ENCODE measurements at places on chromosomes 16 and 17.

- no peak for DNase-seq
Measured at GRCh38 chr16:84421938-84422220, 53.5 kb downstream of the ATP2C2 start.

GRCh38 chr17:8496081-8496480 lies 60.4 kb downstream of the NDEL1 start:
- DNase-seq: no peak

- DNase-seq: no peak
Measured at GRCh38 chr16:47037396-47037745, 63.9 kb upstream of the DNAJA2 start.

- DNase-seq: no peak
Measured at GRCh38 chr17:64154313-64154695, 24.4 kb upstream of the ERN1 start.

DNA sequence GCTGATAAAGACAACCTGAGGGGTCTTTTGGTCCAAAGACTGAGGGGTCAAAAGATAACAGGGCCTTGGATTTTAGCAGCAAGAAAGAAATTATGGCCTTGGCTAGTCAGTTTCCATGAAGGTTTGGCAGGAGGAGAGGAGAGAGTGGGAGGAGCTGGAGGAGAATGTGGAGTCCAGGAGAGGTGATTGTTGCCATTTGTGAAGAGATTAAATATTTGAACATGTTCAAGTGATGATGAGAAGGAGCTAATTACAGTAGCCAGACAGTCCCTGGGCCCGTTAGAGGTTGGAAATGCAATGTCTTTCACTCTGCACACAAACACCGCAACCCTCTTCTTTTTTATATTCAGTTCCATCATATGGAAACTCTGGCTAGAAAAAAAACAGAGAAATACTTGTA lies 68.6 kb downstream of the TNRC6C start:
- DNase-seq: no peak

- no peak for DNase-seq
Measured at GRCh38 chr16:86977076-86977676, 340.0 kb downstream of the C16orf95 start.

DNA sequence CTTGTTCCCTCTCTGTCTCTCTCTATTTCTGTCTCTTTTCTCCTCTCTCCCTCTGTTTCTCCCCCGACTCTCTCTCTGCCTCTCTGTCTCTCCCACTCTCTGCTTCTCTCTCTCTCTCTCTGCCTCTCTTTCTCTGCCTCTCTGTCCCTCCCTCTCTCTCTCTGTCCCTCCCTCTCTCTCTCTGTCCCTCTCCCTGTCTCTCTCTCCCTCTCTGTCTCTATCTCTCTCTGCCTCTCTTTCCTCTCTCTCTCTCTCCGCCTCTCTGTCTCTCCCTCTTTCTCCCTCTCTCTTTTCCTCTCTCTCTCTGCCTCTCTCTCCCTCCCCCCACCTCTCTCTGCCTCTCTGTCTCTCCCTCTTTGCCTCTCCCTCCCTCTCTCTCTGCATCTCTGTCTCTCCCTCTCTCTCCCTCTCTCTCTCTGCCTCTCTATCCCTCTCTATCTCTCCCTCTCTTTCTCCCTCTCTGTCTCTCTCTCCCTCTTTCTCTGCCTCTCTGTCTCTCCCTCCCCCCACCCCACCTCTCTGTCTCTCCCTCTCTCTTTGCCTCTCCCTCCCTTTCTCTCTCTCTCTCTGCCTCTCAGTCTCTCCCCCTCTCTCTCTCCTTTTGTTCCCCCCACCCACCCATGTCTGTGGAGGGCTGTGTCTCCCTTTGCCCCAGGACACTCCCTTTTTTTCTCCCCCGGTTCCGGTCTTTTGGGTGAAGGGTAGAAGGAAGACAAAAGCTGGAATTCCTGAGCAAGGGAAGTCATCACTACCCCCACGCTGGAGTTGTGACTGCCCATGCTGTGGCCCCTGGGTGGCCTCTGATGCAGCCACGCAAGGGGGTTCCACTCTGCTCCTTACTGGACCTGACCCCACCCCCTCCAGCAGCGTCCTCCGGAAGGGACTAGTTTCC lies 27.1 kb upstream of the MGAT5B start:
- DNase-seq: no peak

GRCh38 chr17:75840799-75841164 lies 3.4 kb downstream of the UNC13D start:
- DNase-seq: no peak

- DNase-seq: no peak
Measured at GRCh38 chr17:80949451-80950421, 41.9 kb upstream of the CHMP6 start.

GRCh38 chr17:83155128-83156121 lies 76.0 kb downstream of the METRNL start:
- DNase-seq: peak; percentile 51

Measured in hematopoietic multipotent progenitor cell (in vitro differentiated cells).